C1 segment of cervical spinal cord (tissue), 14 donors: ENCODE measurements at places on chromosomes 5 and 9.

- peak; percentile 49 for DNase-seq
These were observed at the start of gene SH3GL2 for GRCh38 chr9:17578911-17579793. Gene SH3GL2, plus strand, starts transcription at chr9:17579066.

DNA sequence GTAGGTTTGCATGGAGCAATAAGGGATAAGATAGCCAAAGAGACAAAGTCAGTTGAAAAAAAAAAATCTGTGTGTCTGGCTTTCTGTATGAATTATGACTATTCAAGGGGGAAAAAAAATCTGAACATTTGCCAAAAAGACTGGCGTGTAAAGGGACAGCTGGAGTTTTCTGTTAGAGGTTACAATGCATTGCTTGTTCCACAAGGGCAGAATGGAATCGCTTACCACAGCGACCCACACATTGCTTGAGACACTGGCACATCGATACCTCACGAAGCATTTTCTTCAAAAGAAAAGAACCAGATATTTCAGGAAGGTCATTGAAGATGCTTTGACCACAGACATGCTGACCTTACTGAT is 327.8 kb downstream of the TMEM167A start:
- no peak for DNase-seq

DNA sequence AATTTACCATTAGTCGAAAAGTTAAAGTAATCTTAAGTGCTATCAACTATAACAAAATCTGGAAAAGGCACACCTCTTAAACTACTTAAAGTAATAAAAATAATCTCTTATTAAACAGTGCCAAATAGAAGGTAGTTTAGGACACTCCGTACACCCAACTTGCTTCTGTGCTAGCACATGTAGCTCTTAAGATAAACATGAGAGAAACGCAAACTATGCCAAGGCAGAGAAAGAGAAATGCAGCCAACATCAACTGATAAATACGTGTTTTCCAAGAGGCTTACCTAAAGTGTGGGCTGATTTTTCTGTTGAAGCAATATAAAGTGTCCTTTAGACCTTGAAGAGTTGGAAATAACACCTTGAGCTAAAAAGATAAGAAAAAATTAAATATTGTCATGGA is 480.6 kb upstream of the DAB2 start:
- no peak for DNase-seq

DNA sequence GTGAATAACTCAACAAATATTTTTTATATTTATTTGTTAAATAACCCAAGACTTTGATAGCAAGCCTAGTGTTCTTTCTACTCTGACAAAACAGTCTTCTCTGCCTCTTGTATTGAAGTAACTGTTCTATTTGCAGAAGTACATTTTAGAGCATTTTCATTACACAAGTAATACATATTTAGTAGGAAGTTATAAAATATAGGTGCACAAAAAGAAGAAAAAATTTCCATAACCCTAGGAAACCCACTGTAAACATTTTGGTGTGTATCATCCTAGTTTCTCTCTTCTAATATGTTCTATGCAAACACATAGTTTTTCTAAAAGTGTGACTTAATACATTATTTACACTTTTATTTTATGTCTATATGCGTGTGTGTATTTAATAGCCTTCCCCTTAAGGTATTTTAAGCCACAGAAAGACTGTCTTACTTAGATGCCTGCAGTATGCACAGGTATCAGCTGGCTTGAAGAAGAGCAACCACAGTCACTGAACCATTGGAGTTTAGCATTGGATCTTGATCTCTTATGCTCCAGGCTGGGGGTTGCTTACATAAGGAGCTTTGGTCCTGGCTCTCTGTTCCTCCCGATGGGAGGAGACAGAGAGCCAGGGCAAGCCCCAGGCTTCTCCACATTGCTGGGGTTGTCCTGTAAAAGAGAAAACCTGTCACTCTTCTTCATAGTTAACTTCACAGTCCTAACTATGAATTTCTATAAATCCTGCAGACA is 3.8 kb downstream of the SELENOP start:
- DNase-seq, result no peak

GRCh38 chr9:16726718-16727451 is 143.6 kb downstream of the BNC2 start:
- DNase-seq, result no peak

DNA sequence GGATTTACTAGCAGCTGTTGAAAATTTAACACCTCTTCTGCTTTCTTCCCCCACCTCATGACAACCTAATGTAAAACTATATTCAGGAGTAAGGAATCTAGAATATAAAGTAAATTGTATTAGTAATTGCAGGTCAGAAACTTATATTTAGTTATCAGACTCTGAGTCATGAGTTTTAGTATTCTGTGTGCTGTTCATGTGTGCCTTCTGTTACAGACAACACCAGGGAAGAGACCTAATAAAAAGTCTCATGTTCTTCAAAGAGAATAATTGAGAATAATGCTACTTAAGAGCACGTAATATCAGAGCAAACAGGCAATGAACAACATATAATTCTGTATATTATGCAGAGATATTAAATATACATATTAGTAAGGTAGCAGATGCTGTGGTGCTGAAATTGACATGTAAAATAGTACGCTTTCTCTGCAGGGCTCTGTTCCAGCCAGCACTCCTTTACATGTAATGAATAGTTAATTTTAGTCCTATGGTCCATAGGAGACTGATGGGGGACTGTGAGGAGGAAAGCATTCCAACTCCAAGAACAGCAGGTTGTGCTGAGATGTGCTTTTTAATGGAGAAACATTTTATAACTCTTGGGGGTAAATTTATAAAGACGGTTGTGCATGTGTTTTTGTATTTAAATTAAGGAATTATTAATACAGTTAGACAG is 106.4 kb downstream of the ZSWIM6 start:
- DNase-seq, result no peak
